ENCODE measurements at places on chromosomes 5 and 9.

DNA sequence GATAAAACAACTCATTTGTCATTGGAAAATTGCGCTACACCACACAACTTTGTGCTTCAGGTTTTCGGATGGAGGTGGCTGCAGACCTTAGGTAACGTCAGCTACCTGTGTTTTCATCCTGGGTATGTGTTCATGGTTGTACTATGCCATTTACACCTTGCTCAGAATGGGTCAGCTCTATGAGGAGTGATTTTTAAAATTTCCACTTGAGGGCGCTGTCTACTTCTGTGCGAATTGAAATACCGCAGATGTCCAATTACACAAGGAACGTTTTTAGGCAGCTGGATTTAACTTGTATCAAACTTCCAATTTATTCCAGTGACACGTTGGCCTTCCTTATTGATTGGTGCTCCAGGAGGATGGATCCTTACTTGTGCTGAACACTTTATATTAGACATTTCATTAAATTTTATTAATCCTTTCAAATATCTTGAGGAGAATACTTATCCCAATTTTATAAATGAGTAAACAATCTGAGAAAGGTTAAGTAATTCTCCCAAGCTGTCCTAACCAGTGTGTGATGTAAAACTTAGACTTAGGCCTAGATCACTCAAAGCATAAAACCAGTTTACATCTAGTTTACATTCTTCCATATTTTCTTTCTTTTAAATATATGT, 23.4 kb downstream of the DMRTA1 start:
- no peak for DNase-seq

GRCh38 chr9:128805661-128806060, 12.6 kb upstream of the ENDOG start:
- no peak for DNase-seq

- DNase-seq: no peak
Observed at GRCh38 chr9:87137718-87138117, 190.4 kb upstream of the GAS1 start.

GRCh38 chr5:140150201-140150600, 24.5 kb downstream of the IGIP start:
- DNase-seq: no peak

- DNase-seq: no peak
Observed at GRCh38 chr5:175866377-175866907, 4.9 kb upstream of the CPLX2 start.

GRCh38 chr5:72156946-72157624, 49.8 kb downstream of the MAP1B start:
- no peak for DNase-seq

DNA sequence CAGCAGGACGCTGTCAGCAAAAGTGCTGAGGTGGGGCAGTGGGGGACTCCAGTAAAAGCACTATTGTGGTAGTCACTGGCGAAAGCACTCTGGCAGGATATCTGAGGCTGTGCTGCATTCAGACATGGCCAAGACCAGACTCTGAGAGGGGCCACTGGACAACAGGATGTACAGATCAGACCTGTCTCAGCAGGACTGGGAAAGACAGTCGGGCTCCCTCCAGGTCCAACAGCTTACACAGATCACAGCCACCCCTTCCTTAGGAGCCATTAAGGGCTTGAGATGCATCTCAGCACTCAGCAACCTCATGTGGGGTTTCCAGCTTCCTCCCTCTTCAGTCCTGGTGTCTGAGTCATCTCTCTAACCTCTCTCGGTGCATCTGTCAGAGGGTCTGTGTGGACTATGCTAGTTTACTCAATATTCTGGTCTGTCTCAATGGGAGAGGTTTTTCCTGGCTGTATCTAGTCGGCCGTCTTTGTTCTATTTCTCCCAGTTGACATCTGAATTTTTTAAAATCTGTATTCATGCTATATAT, 154.5 kb downstream of the CWC27 start:
- DNase-seq: no peak

GRCh38 chr9:122367065-122367464, 3.8 kb upstream of the PTGS1 start:
- no peak for DNase-seq

DNA sequence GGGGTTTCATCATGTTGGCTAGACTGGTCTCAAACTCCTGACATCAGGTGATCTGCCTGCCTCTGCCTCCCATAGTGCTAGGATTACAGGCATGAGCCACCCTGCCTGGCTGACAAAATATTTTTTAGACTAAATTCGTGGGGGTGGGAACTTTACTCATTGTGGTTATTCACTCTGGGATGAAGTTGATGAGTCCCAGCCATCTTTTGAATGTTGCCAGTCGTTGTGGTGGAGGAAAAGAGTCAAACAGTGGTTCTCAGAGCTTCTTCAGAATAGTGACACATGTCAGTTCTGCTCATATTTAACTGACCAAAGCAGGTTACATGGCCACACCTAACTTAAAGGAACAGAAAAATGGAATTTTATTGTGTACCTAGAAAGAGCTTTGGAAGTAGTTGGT, 6.9 kb downstream of the SREK1 start:
- no peak for DNase-seq

- no peak for DNase-seq
Observed at GRCh38 chr5:77266291-77266690, 55.8 kb downstream of the PDE8B start.

- no peak for DNase-seq
Observed at GRCh38 chr5:65062469-65063083, 293.8 kb downstream of the CWC27 start.

DNA sequence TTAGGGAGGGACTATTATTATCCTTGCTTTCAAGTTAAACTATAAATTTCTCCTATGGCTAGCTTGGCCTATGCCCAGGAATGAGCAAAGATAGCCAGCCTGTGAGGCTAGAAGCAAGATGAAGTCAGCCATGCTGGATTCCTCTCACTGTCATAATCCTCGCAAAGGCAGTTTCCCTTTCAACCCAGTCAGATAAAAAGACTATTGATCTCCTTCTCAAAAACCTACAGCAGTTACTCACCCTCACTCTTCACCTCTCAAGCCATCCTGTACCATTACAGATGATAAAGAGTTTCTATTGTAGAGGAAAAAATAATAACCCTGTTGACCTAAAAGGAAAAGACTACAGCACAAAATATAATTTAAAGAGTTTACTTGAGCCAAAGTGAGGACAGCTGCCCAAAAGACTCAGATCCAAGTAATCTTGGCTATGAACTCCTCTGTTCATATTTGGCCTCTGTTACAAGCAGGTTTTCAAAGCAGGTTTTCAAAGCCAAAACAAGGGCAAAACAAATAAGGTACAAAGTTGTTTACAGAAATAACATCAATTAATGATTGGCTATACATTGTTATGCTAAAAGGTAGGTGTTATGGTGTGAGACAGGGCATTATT, 41.7 kb downstream of the KCNV2 start:
- DNase-seq: no peak

- no peak for DNase-seq
Observed at GRCh38 chr5:60257596-60258271, 364.2 kb upstream of the PDE4D start.

GRCh38 chr9:36051317-36051716, 14.6 kb downstream of the RECK start:
- DNase-seq: no peak

GRCh38 chr5:92640340-92640739, 940.7 kb downstream of the NR2F1-AS1 start:
- no peak for DNase-seq

DNA sequence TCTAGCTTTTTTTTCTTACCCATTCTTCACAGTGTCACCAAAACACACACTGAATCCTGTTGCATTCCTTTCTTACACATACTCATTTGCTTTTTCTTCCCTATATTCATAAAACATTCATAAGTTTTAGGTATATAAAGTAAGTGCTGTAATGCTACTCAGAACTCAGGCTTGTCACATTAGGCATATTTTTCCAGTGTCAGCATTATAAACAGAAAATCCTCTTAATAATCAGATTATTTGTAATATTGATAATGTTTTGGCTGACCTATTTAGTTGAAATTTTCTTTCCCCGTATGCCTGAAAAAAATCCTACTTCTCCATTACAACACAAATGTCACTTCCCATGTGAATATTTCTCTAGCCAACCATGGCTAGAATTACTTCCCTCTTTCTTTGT, 743.0 kb upstream of the NUDT12 start:
- DNase-seq: no peak
